ENCODE measurements at places on chromosomes 5 and 9.

GRCh38 chr5:73766902-73767301, 140.9 kb downstream of the ARHGEF28 start:
- no peak for DNase-seq

- DNase-seq, result no peak
These were observed 16.5 kb upstream of the DMRT3 start for GRCh38 chr9:959914-960313.

- DNase-seq, result no peak
These were observed 605.4 kb downstream of the DNAH5 start for GRCh38 chr5:13339093-13339492.

GRCh38 chr5:72711351-72711750, 105.1 kb upstream of the TNPO1 start:
- no peak for DNase-seq

GRCh38 chr5:111454776-111455175, 57.6 kb downstream of the STARD4 start:
- DNase-seq, result no peak

DNA sequence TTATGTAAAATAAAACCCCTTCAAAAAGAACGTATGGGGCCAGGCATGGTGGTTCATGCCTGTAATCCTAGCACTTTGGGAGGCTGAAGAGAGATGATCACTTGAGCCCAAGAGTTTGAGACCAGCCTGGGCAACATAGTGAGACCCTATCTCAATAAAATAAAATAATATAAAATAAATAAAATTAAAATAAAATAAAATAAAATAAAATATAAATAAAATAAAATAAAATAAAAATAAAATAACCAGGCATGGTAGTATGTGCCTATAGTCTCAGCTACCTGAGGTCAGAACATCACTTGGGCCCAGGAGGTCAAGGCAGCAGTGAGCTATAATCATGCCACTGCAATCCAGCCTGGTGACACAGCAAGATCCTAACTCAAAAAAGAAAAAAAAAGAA, 185.1 kb downstream of the EPB41L4A start:
- DNase-seq, result no peak

- DNase-seq, result no peak
These were observed 1.4 kb downstream of the FAM169A start for GRCh38 chr5:74864823-74865222.

- DNase-seq, result no peak
These were observed 54.9 kb upstream of the GRAMD2B start for GRCh38 chr5:126368239-126368812.

GRCh38 chr5:149002761-149003689, 59.8 kb downstream of the SH3TC2 start:
- DNase-seq, result no peak

GRCh38 chr5:167804512-167805220, 486.8 kb upstream of the WWC1 start:
- DNase-seq, result no peak

- no peak for DNase-seq
These were observed 11.1 kb upstream of the CDC42SE2 start for GRCh38 chr5:131252824-131253171.

DNA sequence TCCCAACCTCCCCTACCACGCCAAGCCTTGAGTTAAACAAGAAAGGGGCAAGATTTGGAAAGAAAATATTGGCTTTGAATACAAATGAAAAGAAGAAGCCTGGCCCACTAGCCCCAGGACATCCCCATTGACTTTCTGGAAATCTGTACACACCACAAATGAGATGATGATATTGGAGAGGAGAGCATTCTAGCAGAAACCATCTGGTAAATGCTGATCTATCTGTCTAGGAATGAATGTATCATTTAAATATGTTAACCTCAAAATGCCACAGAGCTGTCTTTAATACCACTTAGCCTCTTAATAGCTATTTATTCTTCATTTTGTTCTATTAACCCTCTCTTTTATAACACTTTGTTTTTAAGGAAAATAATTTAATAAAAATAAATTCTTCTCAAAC, 270.2 kb upstream of the PDE4D start:
- no peak for DNase-seq
